Activated CD4-positive, alpha-beta T cell treated with anti-CD3 and anti-CD28 coated beads, Interleukin-2, amount 10 ng/mL, durations not matched to agents 7 days and 5 days (primary cell): ENCODE measurements at places on chromosomes 16 and 17. TPM values are rescaled to one million over a fixed set of nuclear protein-coding genes. Genes with fewer than 3 reads are reported as not detected.

DNA sequence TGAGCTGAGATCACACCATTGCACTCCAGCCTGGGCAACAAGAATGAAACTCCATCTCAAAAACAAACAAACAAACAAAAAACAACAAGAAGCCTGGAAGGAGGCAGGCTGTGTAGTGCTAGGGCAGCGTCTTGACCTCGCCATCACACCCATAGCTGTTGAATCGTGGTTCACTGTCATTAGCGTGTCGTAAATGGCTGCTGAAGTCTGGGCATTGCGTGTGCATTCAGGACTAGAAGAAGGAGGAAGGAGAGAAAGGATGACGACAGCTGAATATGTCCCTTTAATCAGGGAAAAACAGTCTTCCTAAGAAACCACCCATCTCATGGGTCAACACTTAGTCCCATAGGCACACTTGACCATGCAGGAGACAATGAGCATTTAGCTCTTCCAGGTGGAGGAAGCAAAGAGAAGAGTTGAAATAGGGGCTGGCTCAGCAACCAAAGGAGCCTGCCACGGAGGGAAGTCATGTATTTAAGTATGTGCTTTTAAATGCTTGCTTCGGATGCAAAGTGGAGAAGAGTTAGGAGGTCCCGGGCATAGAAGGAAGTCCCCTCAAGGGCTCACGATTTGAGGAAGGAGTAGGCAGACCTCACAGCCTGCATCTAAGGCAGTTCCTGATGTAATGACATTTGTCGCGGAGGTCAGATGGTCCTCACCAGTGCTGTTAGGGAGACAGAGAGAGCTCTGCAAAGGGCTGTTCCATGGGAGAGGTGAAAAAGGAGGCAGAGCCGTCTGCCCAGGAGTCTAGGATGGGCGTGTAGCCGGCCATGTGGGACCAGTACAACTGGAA is 8.8 kb downstream of the PRSS22 start:
- no peak for DNase-seq
- H3K27me3 ChIP-seq = peaks cover 11% of the 10 kb centered on the region
- H3K4me3 ChIP-seq = no peak overlapping the region
- no peak overlapping the region for H3K27ac ChIP-seq

- H3K27ac ChIP-seq = no peak overlapping the region
- no peak for DNase-seq
- no peaks in the 10 kb centered on the region for H3K36me3 ChIP-seq
- no peaks in the 10 kb centered on the region for H3K4me1 ChIP-seq
Measured at GRCh38 chr17:79570653-79571052, 40.2 kb downstream of the RBFOX3 start.

- H3K4me1 ChIP-seq = no peaks in the 10 kb centered on the region
- no peaks in the 10 kb centered on the region for H3K27me3 ChIP-seq
- no peaks in the 10 kb centered on the region for H3K36me3 ChIP-seq
- H3K4me3 ChIP-seq = no peak overlapping the region
- no peak for DNase-seq
Measured at GRCh38 chr16:19853742-19854542, 30.7 kb downstream of the GPRC5B start.

Gene AKAP10
- 38.8 TPM for total RNA-seq

Gene DHRS13
- total RNA-seq = 27.8 TPM

Gene EVPL
- 0.05 TPM for total RNA-seq

Gene AATK
- 0.31 TPM for total RNA-seq
